ENCODE measurements at places on chromosomes 4 and X.

DNA sequence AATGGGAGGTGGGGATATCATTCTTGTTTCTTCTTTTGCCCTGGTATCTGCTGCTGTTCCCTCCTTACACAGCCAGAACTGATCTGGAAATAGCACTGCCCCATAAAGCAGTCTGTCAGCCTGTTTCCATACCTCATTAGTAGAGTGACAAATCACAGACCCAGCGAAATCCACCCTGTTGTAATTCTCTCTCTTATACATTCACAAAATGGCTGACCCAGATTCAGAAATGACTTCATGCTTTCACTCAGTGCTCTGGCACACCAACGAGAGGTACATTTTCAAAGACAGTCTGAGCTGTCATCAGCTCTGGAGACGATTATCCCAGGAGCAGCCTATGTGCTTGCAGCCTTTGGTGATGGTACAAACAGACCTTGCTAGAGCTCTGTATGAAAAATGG, 164.6 kb downstream of the AFF2 start:
- DNase-seq, result no peak

DNA sequence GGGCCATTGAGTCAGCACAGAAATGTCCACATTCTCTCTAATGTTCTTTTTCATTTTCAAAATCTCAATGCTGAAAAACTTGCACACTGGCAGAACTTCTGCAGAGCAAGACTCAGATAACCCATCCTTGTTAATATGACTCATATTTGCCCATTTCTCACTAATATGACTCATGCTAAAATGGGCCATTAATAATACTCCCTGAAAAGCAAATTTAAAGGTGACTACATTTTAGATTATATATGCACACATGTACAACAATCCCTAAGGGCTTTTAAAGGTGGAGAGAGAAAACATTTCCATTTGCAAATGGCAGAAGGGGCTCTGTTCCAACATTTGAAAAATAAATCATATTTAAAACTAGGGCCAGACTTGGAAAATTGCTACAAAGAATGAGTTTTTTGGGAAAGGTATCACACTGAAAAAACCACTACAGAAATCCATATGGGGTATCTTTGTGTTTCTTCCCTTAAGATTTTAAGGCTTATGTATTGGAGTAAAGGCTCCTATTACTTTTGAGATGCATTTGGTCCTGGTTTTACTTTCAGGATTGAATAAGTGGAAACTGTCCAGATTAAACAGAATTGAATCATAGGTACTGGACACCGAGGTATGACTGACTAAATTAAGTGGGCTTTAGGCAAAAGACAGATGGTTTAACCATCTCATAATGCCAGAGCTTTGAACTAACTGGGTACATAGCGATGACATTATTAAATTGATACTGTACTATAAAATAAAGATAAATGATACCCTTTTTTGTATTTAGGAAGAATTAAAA, 30.0 kb downstream of the TLR2 start:
- peak; percentile 26 for DNase-seq

DNA sequence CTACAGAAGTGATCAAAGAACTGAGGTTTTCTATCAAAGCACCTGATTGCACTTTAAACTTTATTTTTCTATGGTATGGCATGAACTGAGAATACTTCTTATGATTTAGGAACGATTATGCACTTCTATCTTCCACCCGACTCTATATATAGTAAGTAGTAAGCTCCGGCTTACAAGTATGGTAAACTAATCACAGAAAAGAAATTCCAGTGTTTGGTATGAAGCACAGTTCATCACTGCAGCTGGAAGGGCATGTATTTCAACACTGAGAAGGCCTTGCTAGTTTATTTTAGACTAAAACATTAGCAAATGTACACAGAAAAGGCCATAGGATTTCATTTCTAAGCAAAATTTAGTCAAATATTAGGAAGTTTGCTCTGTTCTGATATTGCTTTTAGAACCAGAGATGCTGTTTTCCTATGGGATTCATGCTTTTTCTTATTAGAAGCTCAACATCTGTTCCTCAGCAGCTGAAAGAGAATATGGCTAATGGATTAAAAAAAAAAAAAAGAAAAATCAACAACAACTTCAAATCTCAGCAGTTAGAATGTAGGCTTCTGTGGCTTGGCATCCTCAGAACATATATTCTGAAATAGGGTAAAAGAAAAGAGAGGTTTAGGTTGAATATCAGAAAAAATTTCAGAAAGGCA, 273.5 kb downstream of the C4orf33 start:
- DNase-seq, result no peak

DNA sequence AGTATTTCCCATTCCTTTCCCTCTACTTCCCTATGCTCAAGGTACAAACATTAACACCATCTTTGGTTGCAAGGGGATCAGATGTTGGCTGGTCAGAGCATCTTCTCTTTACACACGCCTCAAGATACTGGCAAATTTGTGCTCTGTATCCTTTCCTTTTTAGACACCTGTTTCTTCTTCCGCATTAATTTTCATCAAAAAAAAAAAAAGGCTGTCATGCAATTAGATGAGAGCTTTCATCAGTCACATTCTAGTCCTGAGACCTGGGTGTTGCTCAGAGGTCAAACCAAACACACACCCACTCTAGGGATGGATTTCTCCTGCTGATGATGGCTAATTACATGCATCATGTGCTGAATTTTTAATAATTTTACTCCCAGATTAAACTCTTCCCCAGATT, 2.0 kb downstream of the RELL1 start:
- no peak for DNase-seq

- DNase-seq, result no peak
Observed at GRCh38 chrX:100350704-100351489, 59.2 kb downstream of the PCDH19 start.

DNA sequence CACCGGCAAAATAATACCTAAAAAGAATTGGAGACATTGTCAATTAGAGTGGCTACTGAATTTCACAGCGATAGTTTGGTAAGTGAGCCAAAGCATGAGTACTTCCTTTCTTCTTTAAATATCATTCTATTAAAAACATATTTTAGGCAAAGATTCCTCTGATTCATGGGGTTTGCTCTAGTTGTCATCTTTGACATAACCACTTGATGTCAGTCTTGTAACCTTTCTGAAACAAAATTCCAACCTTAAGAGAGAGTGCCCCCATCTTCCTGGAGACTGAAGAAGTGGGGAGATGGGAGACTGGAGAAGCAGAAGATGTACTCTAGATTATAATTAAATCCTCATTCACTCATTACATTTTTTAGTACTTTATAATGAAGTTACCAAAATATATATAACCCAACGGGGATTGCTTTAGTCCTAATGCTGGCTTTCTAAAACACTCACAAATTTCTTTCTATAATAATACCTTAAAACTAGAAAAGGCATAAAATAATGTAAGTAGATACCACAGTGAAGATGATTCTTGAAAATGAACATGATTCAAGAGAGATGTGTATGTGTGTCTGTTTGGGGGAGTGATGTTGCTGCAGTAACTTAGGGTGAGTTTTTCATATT, 96.4 kb downstream of the EMCN start:
- DNase-seq, result no peak

DNA sequence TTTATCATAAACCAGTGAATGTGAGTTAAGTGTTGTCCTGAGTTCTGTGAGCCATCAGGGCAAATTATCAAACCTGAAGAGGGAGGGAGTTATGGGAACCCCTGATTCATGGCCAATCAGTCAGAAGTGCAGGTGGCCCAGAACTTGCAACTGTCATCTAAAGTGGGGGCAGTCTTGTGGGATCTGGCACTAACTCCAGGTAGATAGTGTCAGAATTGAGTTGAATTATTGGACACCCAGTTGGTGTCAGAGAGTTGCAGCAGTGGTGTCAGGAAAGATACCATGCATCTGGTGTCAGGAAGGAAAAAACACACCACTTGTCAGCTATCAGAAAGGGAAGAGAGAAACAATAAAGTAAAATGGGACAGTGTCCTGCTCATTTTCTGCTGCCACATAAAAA, 8.4 kb downstream of the CORIN start:
- DNase-seq, result no peak

- DNase-seq, result no peak
Observed at GRCh38 chr4:35986537-35986936, 257.8 kb downstream of the ARAP2 start.

- no peak for DNase-seq
Observed at GRCh38 chrX:10117301-10117700, 39.5 kb upstream of the CLCN4 start.

DNA sequence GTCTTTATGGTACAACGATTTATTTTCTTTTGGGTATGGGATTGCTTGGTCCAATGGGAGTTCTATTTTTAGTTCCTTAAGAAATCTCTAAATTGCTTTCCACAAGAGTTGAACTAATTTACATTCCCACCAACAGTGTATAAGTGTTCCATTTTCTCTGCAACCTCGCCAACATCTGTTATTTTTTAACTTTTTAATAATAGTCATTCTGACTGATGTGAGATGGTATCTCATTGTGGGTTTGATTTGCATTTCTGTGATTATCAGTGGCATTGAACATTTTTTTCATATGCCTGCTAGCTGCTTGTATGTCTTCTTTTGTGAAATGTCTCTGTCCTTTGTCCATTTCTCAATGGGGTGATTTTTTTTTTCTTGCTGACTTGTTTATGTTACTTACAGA, 42.8 kb downstream of the UCHL1 start:
- no peak for DNase-seq

- no peak for DNase-seq
Observed at GRCh38 chrX:43140582-43140981, 362.6 kb upstream of the PPP1R2C start.

DNA sequence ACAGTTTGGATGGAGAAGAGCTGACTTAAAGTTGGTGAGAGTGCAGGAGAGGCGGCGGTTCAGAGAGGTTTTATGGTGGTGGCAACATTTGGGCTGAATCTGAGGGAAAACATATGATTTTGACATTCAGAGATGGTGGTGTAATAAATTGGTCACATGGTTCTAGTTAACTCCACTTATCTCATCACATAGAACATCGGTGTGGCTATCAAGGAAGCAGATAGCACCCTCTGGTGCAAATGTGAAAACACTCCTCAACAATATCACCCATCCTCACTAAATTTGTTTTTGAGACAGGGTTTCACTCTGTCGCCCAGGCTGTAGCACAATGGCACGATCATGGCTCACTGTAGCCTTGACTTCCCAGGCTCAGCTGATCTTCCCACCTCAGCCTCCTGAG, 28.8 kb downstream of the SUPT20HL2 start:
- DNase-seq, result no peak

Data from epithelial cell of prostate (primary cell).